Stimulated activated CD4-positive, alpha-beta T cell treated with anti-CD3 and anti-CD28 coated beads, Interleukin-1b, Interleukin-23, amount 100 ng/mL, for 48 hours (primary cell): ENCODE measurements at places on chromosomes 5 and 9.
A peak's percentile ranks its signal among the peaks of the same experiment; 100 is the strongest.

DNA sequence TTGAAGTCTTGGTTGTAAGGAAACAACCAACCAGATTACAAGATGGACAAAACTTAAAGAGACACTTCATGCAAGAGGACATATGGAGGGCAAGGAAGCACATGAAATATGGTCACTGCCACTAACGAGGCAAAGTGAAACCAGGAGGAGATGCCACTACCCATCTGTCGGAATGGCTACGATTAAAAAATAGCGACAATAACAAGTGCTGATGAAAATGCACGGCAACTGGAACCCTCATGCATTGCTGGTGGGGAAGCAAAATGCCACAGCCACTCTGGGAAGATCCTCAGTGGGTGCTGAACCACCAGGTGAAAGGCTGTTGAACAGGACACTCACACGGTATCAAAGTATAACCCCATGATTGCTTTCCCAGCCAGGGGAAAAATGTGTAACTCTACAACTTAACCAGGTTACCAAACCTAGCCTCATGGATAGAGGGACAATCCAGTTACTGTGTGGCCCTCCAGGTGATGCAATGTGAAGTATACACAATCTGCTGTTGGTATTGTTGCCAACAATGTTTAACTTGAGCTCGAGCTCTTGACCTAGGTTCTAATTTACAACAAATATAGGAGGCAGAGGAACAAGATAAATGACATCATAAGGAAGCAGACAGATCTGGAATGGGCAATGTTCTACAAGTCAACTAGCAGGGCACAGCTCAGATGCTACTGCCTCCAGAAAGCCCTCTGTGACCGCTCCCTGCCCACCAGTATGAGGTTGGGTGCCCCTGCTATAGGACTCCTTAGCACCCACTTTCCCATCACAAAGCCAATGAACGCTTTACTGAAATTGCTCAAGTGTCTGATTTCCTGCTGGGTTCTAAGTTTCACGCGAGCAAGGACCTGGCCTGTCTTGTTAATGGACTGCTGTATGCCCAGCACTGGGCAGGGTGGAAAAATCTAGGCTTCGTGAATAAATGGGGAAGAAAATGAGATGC, 25.8 kb downstream of the SH3PXD2B start:
- DNase-seq, result no peak

DNA sequence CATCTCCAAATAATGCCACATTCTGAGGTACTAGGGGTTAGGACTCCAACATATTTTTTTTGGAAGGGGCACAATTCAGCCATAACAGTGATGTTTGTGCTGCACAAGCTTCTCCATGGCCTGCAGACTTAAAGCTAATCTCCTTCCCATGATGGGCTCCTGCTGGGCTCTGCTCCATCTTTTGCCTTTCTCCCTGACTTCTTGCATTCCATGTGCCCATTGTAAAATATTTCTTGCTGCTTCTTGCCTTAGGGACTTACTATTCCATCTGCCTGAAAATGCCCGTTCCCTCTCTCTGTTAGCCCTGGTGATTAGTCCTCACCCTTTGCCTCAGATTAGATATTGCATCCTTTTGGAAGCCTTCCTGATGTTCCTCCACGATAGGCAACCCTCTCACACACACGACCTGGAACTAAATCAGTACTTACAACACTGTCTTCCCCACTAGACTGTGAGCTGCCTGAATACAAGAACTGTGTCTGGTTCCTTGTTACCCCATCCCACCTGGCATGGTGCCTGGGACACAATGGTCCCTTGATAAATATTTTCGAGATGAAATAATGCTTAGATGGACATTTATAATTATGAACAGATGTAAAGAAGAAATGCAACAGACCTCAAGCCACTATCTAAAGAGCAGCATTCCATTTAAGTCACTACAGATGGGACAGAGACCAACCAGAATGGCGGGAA, 33.5 kb downstream of the OR1J1 start:
- no peak for DNase-seq

DNA sequence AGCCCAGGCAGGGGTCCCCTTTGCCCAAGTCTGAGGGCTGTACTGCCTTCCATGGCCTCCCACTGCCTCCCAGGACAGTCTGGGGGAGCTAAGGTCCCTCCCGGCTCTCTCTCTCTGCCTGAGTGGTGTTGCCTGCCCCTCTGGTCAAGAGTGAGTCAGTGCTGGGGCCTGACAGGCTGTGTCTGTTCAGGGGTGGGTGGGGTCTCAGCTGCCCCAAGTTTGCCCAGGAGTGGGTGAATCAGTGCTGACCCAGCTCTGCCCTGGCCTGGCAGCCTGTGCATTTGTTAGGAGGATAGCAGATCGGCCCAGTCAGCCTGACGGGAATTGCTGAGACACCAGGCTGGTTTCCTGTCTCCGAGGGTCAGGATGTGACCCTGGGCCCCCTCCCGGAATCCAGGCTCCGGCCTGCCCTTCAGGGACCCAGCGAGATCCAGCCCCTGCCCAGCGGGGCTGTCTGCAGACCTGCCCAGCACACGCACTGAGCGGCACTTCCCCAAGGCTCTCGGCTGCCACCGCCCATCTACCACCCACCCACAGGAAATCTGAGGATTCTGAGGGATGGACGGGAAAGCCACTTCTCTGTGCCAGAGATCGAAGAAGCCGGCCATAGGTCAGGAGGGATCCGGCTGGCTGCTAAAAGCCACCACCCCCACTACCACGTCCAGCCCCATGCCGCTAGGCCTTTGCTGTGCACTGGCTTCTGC, 15.9 kb downstream of the ENG start:
- DNase-seq, result no peak

GRCh38 chr5:34915139-34915855, at the start of the genes BRIX1 and RAD1:
TSS of gene BRIX1 (plus strand) at chr5:34915711. CDS start at chr5:34915739, 28 bp downstream.
TSS of gene RAD1 (minus strand) at chr5:34915504. CDS start at chr5:34914892, 612 bp downstream.
- DNase-seq, result peak; percentile 96

GRCh38 chr9:75456698-75457097, 368.4 kb downstream of the OSTF1 start:
- no peak for DNase-seq

DNA sequence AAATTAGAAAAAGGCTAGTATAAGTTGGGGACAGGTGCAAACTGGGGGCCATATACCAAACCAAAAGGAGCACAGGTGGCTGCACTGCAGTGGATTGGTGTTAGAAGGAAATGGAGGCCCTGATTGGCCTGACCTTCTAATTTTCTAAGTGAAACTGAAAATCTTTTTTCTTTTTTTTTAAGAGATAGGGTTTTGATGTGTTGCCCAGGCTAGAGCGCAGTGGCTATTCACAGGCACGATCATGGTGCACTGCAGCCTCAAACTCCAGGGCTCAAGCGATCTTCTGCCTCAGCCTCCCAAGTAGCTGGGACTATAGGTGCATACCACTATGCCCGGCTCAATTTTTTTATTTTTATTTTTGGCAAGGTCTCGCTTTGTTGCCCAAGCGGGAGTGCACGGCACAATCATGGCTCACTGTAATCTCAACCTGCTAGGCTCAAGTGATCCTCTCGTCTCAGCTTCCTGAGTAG, 9.8 kb upstream of the CCDC69 start:
- DNase-seq, result no peak

DNA sequence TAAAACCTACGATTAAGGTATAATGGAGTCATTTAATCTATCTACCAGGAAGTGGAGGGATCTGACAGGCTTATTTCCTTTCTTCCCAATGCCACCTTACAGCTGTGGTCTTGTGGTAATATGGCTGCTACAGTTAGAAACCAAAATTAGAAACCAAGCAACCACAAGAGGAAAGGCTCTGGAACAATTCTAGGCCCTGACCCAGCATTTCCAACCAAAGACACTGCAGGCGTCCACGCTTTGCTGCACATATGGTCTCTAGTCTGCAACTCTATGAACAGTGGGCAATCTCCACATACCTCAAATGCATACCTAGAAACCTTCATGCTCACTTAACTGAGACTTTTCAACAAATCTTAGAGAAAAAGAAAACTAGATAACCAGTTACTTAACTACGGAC, 339.1 kb downstream of the NFIB start:
- DNase-seq, result no peak

- no peak for DNase-seq
Observed at GRCh38 chr9:20441711-20442423, 180.4 kb downstream of the MLLT3 start.

- DNase-seq, result no peak
Observed at GRCh38 chr5:127471211-127471610, 46.2 kb upstream of the PRRC1 start.

- no peak for DNase-seq
Observed at GRCh38 chr5:79513308-79513703, 628 bp downstream of the HOMER1 start.

- DNase-seq, result no peak
Observed at GRCh38 chr9:98860871-98861293, 53.4 kb downstream of the GALNT12 start.

DNA sequence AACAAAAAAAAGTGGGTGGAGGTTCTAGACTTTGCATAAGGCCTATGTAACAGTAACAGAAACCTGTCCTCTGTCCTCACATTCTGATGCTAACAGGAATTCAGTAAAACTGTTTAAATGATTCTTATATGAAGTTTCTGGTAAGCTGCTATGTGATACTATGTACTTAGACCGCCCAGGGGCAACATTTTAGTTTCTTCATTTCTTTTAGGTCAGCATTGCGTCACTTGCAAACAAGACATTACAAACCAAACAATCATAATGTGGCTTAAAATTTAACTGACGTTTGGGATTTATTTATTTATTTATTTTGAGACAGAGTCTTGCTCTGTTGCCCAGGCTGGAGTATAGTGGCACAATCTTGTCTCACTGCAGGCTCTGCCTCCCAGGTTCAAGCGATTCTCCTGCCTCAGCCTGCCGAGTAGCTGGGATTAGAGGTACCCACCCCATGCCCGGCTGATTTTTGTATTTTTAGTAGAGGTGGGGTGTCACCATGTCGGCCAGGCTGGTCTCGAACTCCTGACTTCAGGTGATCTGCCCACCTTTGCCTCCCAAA, 44.3 kb downstream of the TENT4A start:
- no peak for DNase-seq

- DNase-seq, result no peak
Observed at GRCh38 chr5:72654231-72654630, 147.0 kb upstream of the ZNF366 start.

- DNase-seq, result no peak
Observed at GRCh38 chr9:120153258-120153657, 426.7 kb downstream of the CDK5RAP2 start.

- no peak for DNase-seq
Observed at GRCh38 chr5:10277773-10278630, 27.9 kb downstream of the CCT5 start.

GRCh38 chr9:134545543-134546245, 95.9 kb upstream of the COL5A1 start:
- no peak for DNase-seq

GRCh38 chr5:140303966-140304365, 1.1 kb upstream of the PFDN1 start:
- DNase-seq, result no peak

DNA sequence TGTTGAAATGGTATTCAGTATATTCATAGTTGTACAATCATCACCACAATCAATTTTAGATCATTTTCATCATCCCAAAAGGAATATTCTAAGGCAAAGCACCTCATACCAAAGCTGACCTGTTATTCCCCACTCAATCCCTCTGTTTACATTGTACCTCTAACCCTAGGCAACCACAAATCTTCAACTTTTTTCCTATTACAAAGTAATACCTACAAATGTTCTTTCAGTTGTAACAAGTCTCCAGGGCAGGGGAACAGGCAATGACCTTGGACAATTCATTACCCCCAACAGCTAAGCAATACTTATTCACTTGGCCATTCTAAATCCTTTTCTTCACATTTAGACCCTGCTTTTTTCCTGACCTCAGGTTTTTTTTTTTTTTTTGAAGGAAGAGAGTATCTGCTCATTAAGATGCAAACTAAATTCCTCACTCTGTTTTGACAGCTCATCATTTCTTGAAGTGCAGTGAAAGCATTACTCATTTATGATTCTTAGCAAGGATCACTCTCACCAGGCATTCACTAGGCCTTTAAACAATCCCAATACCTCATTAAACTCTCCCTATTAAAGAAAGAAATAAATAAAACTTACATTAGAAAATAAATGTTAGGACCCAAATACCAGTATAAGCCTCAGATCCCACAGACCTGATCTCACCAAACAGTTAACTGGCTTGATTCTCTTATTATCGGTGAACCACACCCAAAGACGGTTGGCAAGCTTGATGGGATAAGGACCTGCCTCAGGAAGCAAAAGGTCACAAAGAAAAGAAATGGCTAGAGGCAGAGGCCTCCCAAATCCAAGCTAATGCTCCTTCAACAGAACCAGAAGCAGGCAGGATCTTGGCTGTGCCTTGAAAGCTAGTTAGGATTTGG, 15.3 kb downstream of the MTMR12 start:
- DNase-seq, result no peak

- DNase-seq, result no peak
Observed at GRCh38 chr5:170220191-170220590, 12.6 kb upstream of the C5orf58 start.

DNA sequence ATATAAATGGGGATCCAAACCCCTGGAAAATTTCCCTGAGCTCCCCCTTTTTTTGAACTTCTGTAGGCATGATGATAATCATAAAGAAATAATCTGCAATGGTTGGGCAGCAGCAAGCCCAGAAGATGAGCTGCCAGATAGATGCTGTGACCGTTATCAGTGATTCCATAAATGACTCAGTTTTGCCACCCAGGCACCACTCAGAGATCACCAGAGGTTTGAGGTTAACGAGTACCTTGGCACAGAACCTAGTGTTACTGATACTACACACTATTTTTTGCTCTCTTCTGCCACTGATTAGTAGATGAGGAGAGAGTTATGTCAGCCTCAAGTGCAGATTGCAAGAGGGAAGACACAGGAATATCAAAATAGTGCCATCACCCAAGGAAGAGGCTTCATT, 199.3 kb upstream of the PTGER4 start:
- peak; percentile 68 for DNase-seq

- DNase-seq, result no peak
Observed at GRCh38 chr9:4375424-4376200, 75.7 kb upstream of the GLIS3 start.

DNA sequence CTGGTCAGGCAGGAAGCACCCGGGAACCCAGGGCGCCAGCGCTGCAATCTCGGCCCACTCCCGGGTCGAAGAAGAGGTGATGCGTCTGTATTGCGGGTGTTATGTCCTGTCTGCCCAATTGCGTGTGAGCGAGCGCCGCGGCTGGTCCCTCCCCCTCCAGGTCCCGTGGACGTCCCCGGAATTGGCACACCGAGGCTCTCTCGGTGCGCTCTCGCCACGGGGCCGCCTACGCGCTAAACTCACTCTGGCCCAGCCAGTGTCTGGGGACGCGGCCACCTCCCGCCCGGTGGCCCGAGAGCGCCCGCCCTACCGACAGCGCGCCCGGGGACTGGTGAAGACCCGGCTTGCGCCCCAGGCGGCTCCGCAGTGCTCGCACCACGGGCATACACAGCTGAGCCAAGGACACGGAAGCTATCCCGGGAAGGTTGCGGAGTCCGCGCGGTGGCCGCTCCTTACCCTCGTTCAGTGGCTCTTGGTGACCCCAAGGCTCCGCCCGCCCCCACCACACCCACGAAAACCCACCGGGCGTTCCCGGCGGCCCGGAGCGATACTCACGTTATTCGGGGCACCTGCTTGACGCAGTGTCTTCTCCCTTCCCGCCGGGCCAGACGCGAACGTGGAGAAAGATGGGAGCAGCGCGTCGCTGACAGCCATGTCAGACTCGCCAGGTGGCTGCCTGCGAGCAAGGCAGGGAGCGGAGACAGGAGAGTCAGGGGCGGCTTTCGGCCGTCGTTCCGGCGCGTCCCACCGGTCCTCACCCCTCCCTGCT, 1.0 kb downstream of the KLF4 start:
- DNase-seq, result no peak
